ENCODE measurements at places on chromosomes 16 and 17. TPM values are rescaled to one million over a fixed set of nuclear protein-coding genes. Genes with fewer than 3 reads are reported as not detected.

SCGB1C2 gene
- polyA plus RNA-seq = 1.6 TPM

C17orf50 gene
- not detected for polyA plus RNA-seq

C17orf100 gene
- 10.3 TPM for polyA plus RNA-seq

CCL7 gene
- not detected for polyA plus RNA-seq

GRCh38 chr16:1792836-1793577, 498 bp downstream of the IGFALS start:
- DNase-seq = no peak

DNA sequence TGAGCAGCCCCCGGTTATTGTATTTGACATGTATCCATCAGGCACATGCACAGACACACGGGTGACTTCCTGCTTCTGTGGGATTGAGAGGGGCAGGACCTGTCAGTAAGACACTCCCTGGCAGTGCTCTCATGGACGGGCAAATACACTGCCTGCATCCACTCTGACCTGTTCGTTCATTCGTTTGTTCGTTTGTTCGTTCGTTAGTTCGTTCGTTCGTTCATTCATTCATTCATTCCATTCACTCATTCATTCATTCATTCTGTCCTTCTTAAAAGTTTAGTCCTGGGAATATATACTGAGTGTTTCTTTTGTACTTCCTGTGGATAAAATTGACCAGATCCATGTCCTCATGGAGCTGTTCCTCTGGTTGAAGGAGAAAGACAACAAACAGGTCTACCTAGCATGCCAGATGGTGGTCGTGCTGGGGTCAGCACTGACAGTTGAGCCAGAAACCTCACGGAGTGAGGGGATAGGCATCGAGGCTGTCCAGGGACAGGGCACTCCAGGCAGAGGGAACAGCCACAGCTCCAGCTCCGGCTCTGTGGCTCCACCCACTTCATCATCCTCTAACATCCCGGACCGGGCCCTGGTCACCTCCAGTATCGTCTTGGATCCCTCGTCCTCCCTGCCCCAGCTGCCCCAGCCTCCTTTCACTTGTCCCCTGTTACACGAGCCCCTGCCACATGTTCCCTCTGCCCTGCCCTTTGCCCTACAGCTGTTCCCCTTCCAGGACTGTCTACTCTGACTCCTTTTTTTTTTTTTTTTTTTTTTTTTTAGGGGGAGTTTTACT, 336.1 kb downstream of the CPPED1 start:
- no peak for DNase-seq

GRCh38 chr17:14775731-14776492, 475.0 kb downstream of the HS3ST3B1 start:
- no peak for DNase-seq

- no peak for DNase-seq
These were observed 9.8 kb downstream of the CPD start for GRCh38 chr17:30388321-30389179.

DNA sequence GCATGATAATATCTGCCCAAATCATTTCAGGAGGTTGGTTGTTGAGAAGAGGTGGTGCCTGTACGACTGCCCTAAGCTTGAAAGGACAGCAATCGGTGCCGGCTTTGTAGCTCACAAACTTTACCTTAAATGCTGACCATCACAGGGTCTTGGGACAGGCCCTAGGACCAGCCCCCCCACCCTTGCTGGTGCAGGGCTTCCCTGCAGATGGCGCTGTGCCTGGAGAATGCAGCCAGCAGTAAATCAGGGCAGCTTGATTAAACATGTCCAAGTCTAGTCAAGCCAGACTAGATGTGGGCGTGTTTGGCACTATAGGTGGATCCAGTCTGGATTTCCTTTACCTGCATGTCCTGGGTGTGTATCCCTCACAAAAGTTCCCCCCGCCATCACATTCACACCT, 135.5 kb upstream of the CRHR1 start:
- DNase-seq = no peak

GRCh38 chr17:47928415-47928814, 13.0 kb upstream of the PNPO start:
- DNase-seq = no peak

DNA sequence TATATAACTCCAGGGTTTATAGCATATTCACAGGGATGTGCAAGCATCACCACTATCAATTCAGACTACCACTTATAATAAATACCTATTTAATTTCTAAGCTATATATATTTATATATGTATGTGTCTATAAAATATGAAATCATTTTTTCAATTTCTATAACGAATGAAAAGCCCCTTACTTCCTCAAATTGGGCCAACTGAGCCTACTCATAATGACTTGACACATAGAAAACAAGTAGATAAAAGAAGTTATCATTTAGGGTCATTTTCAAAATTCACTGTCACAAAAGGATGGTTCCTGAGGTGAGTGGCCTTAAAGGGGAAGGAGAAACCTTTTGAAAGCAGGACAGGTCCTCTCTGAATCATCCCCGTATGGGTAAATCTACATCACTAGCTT, 114.1 kb downstream of the ADCY9 start:
- DNase-seq = no peak

GRCh38 chr17:38746004-38746848, 1.9 kb downstream of the PCGF2 start:
- no peak for DNase-seq

DNA sequence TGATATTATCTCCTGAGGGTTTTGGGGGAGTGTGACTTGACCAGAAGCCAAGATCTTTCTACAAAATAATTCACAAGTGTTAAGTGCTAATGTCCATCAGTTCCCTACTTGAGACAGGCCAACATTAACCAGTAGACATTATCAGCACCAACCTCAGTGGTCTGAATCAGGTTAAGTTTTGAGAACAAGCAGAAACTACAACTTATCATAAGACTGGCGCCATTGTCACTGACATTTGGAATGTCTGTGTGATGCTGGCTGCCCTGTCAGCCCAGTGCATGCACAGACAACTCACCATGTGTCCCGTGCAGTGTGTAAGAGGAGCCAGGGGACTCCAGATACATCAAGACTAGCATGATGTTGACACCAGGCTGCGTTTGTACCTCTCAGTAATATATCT, 76.8 kb downstream of the CCDC182 start:
- no peak for DNase-seq

DNA sequence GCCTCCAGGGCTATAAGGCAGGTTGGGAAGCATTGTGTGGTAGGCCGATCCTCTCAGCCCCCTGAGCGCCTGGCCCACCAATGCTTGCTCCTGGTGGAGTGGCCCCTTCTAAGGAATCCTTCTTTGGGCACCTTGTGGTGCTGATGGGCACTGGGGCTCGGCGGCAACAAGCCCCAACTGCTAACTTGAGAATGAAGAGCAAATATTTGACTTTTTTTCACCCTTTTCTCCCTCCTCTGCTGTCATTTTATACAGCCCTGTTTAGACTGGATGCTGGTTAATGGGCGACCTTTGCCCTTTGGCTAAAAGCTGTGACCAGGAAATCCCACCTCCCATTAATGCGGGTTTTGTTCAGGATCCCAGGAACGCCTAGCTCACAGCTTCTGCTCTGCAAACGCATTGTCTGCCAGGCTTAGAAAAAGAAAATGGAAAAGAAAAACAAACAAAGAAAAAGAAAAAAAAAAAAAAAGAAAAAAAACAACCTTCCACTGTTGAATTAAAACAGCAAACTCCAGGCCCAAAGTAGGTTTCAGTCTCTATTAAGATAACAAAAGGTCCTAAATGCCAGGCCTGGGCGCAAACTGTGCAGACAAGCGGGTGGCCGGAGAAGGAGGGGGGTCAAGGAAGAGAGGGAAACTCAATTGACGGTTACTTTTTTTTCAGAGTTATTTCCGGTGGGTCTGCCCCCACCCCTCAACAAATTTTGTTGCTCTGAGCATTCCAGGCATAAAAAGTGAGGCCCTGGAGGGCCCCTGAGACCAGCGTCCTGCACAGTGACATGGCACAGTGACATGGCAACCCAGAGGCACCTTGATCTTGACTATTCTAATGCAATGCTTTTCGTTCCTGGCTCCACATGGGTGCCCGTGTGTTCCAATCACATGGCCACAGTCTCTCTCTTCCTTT, 301.4 kb downstream of the MAF start:
- DNase-seq = no peak

DNA sequence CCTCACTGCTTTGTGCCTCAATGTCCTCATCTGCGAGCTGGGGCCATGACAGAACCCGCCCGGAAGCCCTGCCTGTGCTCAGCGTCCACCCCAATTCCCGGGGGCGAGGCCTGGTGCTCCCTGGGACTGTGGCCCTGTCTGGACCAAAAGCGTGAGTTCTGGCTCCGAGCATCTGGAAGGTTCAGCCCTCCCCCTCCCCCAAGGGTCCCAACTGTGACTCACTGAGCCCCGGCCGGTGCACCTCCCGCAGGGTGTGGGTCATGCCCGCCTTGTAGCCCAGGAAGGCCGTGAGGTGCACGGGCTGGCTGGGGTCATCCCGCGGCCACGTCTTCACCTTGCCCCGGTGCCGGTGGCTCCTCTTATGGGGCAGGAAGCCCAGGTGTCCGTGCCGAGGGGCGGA, 755 bp downstream of the RPL3L start:
- no peak for DNase-seq

- DNase-seq = no peak
These were observed 12.4 kb downstream of the PRSS27 start for GRCh38 chr16:2707368-2708289.

DNA sequence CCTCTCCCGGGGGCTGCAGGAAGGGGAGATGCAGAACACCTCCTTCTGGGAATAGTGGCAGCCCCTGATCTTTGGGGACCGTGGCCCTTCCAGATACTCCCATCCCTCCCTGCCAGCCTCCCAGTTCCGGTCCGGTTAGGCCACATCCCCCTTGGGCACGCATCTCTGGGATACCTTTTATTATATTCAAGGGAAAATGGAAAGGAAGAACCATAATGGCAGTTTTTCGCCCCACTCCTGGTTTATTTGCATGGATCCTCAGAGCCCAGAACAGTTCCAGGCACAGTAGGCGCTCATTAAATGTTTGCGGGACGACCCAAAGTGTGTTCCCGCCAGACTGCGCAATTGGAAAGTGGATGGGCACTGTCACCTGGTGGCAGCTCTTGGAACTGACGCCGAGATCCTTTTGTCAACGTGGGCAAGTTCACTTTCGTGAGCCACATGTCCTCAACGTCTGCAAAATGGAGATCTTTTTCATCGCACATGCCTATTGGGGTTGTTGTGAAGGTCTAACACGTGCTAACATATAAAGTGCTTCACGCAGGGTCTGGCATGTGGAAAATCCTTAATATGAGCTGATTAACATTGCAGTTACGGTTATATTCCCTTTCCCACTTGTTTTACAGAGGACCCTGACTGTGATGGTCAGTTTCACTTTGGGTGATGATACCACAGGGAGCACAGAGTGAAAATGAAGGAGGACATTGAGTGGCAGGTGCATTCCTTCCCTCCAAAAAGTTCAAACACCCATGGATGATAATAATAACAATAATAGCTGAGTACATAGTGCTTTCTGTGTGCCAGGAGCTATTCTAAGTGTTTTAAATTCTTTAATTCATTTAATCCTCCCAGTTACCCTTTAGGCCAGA, 1.7 kb upstream of the GPRC5B start:
- DNase-seq = no peak

- DNase-seq = no peak
These were observed 11.9 kb downstream of the SCGB1C2 start for GRCh38 chr17:149231-149630.

GRCh38 chr16:1497014-1497598, 3.9 kb downstream of the TELO2 start:
- no peak for DNase-seq
